ENCODE measurements at places on chromosomes 12 and 14.

DNA sequence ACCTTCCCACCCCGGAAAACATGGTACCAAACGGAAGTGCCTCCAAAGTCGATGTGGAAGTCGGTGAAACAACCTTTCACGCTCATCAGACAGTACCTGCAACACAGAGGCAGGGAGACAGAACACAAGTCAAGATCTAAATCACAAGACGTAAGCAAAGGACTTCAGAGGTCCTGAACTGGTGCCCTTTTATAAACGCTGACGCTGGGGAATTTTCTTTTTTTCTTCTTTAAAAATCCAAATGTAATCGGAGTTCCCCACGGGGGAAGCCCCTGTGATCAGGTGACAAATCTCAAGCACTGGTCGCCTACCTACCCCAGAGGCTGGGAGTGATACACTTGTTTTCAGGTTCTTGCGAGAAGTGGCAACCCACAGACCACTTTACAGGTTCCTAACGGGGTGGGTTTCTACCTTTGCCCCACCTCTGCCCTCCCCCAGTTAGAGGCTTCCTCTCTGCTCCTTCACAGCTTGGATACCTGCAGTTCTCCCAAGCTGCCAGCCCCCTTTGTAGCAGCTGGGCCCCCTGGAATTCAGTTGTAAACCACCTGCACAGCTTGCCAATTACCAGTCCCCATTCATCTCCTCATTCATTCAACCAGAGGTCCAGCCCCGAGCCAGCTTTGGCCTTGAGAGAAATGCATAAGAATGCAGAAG lies 46.2 kb downstream of the KDM2B start:
- DNase-seq = no peak

- no peak for DNase-seq
These were observed 10.4 kb upstream of the RND1 start for GRCh38 chr12:48875944-48876515.

DNA sequence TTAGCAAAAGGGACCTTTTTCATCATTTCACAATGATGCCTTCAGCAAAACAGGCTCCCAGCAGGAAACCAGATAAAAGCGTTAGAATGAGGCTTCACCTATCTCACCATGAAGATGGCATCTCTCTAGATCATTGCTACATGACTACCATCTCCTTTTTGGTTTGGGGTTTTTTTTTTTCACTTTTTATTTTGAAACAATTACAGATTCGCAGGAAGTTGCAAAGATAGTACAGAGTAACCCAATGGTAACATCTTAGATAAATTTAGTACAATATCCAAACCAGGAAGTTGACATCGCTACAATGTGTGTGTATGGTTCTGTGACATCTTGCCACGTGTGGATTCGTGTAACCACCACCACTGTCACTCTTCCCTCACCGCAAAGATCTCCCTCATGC lies 22.3 kb upstream of the PWP1 start:
- DNase-seq = no peak

GRCh38 chr14:83491091-83491490 lies 1957.4 kb upstream of the SEL1L start:
- no peak for DNase-seq

DNA sequence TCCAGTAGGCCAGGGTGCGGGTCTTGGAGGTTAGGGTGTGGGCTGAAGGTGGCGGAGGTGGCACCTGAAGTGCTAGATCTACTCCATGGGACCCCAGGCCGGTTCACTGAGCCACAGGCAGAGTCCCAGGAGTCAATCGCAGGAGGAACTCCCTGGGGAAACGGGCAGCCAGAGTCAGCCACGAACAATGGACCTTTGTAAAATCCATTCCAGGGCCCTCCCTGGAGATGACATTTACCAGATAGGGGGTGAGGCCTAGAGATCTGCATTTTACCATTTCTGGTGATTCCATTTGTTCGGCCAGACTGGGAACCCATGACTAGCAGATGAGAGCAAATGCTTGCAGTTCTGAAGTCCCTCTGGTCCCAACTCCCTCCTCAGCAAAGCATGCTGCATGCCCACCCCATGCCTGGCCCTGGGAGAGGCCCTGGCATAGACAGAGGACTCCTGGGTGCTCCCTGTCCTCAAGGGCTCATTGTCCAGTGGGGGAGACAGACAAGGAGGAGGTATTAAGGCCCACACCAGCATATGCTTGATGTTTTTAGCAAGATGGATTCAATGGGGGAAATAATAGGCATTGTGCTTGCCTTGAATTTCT lies 115.5 kb downstream of the EML1 start:
- DNase-seq = no peak

DNA sequence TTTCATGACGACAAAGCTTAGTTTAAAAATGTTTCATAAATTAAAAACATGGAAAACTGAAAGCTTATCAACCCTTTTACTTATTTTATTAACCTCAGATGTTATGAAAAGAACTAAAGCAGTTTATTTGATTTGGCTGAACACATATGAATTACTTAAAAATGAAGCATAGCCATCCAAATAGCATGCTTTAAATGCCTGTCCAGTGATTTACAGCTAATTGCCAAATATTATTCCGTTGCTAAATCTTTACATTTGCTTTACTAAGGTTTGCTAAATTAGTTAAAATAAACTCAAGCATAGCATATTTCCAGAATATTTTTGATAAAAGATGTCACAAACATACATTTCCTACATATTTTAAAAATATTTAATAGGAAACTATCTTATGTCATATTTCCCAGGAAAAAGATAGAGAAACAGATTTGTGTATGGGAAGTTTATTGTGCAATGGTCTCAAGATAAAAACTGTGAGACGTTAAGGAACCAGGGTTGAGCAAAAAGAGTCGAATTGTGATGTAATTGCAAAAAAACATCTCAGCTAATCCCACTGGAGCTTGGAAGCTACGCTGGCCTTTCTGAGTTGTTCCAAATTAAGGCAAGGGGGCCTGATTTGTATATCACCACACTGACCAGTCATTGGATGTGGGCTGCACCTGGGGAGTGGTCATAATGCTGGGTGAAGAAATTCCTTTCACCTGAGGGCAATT lies 25.8 kb downstream of the GPR135 start:
- no peak for DNase-seq

DNA sequence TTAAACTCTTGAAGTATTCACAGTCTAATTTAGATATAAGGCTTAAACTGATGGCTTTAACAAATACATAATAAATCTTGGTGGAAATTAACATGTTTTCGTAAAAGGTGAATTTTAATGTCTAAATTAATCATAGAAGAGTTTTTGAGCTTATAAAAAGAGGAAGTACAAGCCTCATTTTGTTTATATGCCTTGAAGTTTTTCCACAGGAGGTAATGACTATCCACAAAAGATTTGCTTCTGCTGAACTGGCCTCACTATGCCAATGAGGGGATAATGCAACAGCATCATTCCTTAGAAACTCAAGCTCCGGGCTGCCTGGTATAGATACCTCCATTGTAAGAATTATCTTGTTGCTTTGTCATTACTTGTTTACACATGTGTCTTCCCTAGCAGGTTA lies 175.6 kb downstream of the DUSP6 start:
- no peak for DNase-seq

- no peak for DNase-seq
These were observed 8.8 kb upstream of the PLEKHG6 start for GRCh38 chr12:6301721-6302120.

GRCh38 chr12:109462868-109463692 lies 14.0 kb downstream of the KCTD10 start:
- no peak for DNase-seq

- no peak for DNase-seq
These were observed 37.5 kb downstream of the TM7SF3 start for GRCh38 chr12:26976687-26977086.

DNA sequence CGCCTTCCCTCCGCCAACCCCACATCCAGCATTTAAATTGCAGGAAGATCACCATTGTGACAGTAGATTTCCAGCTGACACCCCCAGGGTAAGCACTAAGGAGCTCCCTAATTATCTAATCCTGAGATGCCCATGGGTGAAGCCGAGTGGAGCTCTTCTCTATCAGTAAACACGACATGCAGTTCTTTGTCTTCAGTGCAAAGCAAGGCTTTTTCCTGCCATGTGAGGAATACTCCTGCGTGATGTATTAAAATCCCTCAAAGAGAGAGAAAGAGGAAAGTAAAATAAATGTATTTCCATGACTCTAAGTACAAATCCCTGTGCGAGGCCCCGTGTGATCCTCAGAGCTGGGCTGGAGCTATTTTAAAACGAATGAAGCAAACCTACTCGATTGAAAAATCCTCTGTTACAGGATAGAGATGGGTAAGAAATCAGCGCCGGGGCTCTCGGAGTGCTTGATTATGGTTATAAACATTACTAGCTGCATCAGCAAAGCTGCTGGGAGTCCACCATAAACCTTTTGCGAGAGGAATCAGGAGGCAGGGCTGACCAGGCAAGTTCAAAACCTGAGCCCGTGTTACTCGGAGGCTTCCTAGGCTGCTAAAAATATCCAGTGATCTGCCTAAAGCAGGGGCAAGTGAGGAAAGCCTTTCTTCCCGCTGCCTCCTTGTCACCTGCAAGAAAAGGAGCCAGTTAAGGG lies 61.5 kb downstream of the MAP1LC3B2 start:
- DNase-seq = no peak

DNA sequence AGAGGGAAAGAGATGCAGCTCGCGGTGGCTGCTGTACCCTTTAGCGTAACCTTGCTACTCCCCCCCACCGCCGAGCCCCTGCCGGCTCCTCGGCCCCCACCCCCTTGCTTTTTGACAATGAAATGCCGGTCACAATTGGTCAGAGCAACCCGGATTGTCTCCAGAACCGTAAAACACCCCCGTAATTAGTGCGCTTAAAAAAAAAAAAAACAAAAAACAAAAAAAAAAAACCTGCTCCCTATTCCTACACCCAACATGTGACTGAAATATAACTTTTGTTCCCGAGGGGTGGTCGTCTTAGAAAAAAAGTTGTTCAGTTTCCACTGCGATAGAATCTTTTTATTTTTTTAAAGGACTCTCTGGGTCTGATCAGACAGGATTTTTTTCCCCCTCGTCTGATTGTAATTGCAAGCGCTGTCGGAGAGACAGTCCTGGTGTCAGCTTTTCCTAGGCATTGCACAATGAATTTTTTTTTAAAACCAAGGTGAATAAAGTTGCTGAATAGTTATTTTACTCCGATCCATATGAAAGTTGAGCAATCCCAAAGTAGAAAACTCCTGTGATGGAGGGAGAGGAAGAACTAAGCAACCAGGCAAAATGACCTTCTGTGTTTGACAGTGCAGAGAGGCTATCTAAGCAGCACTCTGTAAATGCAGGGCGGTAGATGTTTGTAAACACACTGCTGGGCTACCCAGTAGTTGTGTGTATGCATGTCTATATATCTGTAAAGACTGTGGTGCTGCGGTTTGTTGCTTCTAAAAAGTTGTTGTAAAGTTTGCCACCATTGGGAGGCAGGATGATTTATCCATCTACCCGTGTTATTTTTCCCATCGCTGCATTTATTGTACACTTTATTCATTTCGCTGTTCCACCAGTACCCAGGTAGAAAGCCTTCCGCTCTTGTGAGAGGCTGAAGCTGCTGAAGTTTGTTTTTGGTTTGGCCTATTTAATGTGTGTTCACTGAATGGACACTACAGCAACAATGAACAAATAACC lies 1.1 kb downstream of the ETV6 start:
- DNase-seq = no peak

GRCh38 chr14:104530646-104531045 lies 48.9 kb upstream of the C14orf180 start:
- DNase-seq = no peak

- no peak for DNase-seq
These were observed 124.0 kb downstream of the PDE3A start for GRCh38 chr12:20492251-20492760.

GRCh38 chr14:52700701-52701172 lies 5.4 kb upstream of the ERO1A start:
- no peak for DNase-seq

DNA sequence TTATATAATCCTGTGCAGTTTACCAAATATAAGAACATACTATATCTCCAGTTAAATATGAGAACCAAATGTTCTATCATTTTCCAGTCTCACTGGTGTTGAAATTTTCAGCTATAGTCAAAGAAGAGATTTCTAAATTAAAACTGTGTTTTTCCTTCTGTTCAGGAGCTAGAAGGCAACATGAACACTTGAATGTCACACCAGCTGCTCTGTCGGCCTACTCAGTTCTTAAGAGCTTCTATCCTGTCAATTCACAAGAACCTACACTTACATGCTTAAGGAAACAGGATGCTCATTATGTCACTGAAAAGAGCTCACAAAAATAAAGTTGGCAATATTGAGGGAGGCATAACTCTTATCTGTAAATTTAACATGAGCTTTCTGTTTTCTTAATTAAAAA lies 43.1 kb downstream of the ATP2B1 start:
- no peak for DNase-seq

DNA sequence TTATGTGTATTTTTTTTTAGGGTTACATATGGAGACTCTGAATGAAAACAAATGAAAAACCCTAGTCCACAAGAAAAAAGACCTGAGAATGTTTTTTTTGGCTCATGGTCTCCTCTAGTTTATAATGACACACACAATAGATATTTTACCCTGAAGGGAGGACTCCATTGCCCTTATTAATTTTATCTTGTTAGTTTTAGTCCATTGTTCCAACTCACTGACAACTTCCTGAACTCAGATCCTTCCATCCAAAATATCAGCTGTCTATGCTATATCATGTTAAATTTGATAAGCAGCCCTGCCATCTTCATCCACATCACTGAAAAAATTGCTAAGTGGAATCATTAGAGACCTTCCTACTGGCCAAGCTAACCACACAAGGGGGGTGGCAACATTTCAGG lies 232.1 kb downstream of the MON2 start:
- DNase-seq = no peak

GRCh38 chr12:56336361-56337167 lies 2.1 kb upstream of the IL23A start:
- DNase-seq = no peak

DNA sequence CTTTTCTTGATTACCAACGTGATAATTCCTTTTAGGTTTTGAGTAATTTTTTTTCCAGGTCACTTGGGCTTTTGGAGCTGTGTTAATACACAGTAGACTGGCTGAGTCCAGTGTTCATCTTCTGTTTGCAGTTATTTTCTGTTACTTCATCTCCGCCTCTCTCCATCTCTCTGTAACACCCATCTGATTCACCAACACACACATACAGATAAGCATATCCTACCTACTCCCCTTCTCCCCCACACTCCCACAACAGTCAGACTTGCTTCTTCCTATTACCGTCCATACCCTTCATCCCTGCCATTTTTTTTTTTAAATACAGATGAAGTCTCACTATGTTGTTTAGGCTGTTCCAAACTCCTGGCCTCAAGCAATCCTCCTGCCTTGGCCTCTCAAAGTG lies 72.7 kb upstream of the MANSC4 start:
- DNase-seq = no peak

- no peak for DNase-seq
These were observed at the start of the genes LRRIQ1 and TSPAN19 for GRCh38 chr12:85036234-85036707. TSS of gene LRRIQ1 (plus strand) at chr12:85036351. CDS start at chr12:85038177, 1,826 bp downstream. TSS of gene TSPAN19 (minus strand) at chr12:85036277. CDS start at chr12:85029946, 6,331 bp downstream.

GRCh38 chr14:99945732-99946651 lies 119.2 kb upstream of the EVL start:
- no peak for DNase-seq

Measured in GM12891 (cell line).